ENCODE measurements at places on chromosomes 2 and 18. TPM values are rescaled to one million over a fixed set of nuclear protein-coding genes. Genes with fewer than 3 reads are reported as not detected.

The THOC1 gene
- 14.2 TPM for polyA plus RNA-seq

The AKAIN1 gene
- not detected for polyA plus RNA-seq

The FARSB gene
- 17.3 TPM for polyA plus RNA-seq

The CCDC148 gene
- 0.25 TPM for polyA plus RNA-seq

The GATA6 gene
- polyA plus RNA-seq: 11.9 TPM

DNA sequence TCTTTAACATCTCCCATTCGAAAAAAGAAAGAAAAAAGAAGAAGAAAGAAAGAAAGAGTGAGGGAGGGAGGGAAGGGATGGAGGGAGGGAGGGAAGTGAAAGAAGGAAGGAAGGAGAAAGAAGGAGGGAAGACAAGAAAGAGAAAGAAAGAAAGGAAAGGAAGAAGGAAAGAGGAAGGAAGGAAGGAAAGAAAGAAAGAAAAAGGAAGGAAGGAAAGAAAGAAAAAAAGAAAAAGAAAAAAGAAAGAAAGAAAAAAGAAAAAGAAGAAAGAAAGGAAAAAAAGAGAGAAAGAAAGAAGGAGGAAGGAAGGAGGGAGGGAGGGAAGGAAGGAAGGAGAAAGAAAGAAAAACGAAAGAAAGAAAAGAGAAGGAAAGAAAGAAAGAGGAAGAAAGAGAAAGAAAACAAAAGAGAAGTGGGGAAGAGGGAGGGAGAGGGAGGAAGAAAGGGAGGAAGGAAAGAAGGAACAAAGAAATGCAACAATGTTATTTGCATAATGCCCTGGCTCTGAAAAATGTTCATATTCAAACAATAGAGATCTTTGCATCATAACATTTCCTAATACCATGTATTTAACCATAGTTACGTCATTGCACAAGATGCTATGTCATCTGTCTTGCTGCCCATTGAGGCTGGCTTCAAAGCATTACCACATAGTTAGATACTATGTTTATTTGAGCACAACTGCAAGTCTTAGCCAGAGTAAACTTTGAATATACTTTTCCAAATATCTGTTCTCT is 550.6 kb downstream of the DSC3 start:
- H3K27me3 ChIP-seq: no peaks in the 10 kb centered on the region
- H3K4me1 ChIP-seq: no peaks in the 10 kb centered on the region
- no peaks in the 10 kb centered on the region for H3K36me3 ChIP-seq
- no peak overlapping the region for H3K27ac ChIP-seq

GRCh38 chr2:33391529-33392255 is 84.8 kb upstream of the RASGRP3 start:
- no peak overlapping the region for H3K4me3 ChIP-seq
- peak; percentile 47 for DNase-seq
- no peak overlapping the region for H3K27ac ChIP-seq
- no peaks in the 10 kb centered on the region for H3K27me3 ChIP-seq
- no peaks in the 10 kb centered on the region for H3K36me3 ChIP-seq
- peaks cover 21% of the 10 kb centered on the region for H3K4me1 ChIP-seq

- no peaks in the 10 kb centered on the region for H3K4me1 ChIP-seq
- DNase-seq: no peak
These were observed 951.9 kb downstream of the TSN start for GRCh38 chr2:122707224-122707824.

DNA sequence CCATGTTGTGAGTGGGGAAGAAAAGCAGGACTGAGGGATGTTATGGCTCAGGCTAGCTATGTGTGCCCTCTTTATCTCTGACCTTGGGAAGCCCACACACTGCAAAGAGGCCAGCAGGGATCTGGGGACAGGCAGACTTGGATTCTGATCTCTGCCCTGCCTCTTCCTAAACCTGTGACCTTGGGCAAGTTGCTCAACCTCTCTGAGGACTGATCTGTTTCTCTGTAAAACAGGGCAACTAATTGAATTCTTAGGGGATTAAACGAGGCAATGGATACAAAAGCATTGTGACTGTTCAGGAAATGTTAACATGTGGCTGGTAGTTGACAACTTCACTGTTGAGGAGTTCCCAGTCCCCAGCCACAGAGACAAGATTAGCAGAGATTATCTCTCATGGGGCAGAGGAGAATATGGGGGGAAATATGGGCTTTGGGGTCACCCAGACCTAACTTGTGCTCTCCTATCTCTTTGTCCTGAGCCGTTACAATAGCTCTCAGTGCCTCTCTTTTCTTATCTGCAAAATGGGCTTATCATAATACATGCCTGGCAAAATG is 184.7 kb upstream of the GLI2 start:
- H3K4me3 ChIP-seq: no peak overlapping the region
- H3K36me3 ChIP-seq: no peaks in the 10 kb centered on the region
- H3K27me3 ChIP-seq: no peaks in the 10 kb centered on the region
- no peak overlapping the region for H3K27ac ChIP-seq
- peaks cover 13% of the 10 kb centered on the region for H3K4me1 ChIP-seq
- DNase-seq: no peak

DNA sequence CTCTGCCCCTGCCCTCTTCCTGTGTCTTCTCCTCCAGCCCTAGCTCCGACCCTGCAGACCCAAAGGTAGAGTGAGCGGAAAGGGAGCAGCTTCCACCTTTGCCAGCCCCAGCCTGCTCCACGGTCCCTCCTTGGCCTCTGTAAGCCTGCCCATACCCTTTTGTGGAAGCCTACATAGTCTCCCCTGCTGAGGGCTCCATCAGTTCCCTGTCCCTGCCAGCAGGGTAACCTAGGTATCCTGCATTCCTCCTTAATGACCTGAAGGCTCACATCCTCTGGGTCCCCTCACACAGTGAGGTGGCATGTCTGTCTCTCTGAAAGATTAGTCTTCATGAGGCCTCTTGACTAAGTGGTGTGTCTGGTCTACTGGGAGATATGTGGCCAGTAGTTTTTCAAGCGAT is 20.5 kb upstream of the ACKR3 start:
- H3K4me1 ChIP-seq: no peaks in the 10 kb centered on the region
- no peaks in the 10 kb centered on the region for H3K27me3 ChIP-seq
- no peaks in the 10 kb centered on the region for H3K36me3 ChIP-seq
- DNase-seq: no peak
- no peak overlapping the region for H3K27ac ChIP-seq

DNA sequence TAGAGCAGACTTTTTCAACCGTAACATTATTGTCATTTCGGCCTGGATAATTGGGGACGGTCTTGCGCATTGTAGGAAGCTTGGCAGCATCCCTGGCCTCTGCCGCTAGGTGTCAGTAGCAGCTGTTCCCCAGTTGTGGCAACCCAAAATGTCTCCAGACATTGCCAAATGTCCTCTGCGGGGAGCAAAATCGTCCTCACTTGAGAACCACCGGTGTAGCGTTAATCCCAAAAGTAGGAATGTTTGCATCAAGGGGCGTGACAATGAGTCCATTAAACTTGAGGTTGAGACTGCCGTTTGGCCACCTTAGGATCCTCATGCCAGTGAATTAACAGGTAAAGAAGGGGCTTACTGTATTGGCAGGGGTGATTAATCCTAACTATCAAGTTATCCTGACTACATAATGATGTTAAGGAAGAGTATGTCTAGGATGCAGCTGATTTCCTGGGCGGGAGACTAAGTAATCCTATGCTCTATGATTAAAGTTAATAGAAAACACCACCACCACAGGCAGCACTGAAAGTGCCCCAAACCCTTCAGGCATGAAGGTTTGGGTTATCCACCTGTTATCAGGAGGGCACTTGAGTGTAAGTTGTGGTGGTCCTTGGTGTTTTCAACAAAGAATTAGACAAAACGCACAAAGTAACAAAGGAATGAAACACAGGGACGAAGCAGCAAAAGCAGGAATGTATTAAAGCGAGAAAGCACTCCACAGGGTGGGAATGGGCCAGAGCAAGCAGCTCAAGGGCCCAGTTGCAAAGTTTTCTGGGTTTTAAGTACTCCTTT is 4.9 kb upstream of the ZC3H8 start:
- H3K4me3 ChIP-seq: no peak overlapping the region
- H3K27me3 ChIP-seq: no peaks in the 10 kb centered on the region
- no peaks in the 10 kb centered on the region for H3K36me3 ChIP-seq
- H3K4me1 ChIP-seq: peaks cover 13% of the 10 kb centered on the region
- no peak overlapping the region for H3K27ac ChIP-seq
- DNase-seq: peak; percentile 85

- no peaks in the 10 kb centered on the region for H3K36me3 ChIP-seq
- DNase-seq: no peak
- no peak overlapping the region for H3K4me3 ChIP-seq
- H3K4me1 ChIP-seq: no peaks in the 10 kb centered on the region
- H3K27me3 ChIP-seq: peaks cover 9% of the 10 kb centered on the region
These were observed 83.7 kb downstream of the EN1 start for GRCh38 chr2:118763797-118764196.

DNA sequence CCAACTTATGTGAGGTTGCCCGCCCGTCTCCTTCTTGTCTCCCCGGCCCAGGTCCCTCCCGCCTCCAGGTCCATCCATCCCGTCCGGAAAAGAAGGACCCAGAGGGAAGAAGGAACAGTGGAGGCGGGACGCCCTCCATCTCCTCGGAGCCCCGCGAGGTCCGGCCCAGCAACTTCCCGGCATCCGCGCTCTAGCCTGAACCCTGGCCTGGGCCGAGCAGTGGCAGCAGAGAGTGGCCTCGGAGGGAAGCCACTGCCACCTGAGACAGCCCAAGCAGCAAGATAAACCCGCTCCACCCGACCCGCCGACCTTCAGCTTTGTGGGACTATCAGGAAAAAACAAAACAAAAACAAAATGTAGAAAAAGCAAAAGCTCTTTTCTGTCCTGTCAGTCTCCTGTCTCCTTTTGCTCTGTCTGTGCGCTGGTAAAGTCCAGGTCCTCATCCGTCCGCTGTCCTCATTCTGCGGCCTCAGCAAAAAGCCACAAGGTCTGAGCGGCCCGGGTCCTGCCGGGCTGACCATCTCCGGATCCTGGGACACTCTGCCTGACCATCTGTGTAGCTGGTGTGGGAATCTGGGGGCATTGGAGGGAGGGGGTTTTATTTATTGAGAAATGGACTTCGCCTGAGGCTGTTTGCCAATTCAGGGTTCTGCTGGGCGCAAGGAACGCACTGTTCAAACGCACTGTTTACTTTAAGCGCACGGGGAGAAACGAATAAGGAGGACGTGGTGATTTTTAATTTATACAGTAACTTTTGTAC is 3.1 kb downstream of the DLX1 start:
- no peaks in the 10 kb centered on the region for H3K36me3 ChIP-seq
- H3K27ac ChIP-seq: no peak overlapping the region
- peaks cover 55% of the 10 kb centered on the region for H3K4me1 ChIP-seq

GRCh38 chr2:20737505-20737904 is 70.6 kb downstream of the GDF7 start:
- no peaks in the 10 kb centered on the region for H3K4me1 ChIP-seq
- no peak overlapping the region for H3K4me3 ChIP-seq
- no peak for DNase-seq
- H3K27ac ChIP-seq: no peak overlapping the region
- no peaks in the 10 kb centered on the region for H3K27me3 ChIP-seq
- peaks cover 9% of the 10 kb centered on the region for H3K36me3 ChIP-seq

DNA sequence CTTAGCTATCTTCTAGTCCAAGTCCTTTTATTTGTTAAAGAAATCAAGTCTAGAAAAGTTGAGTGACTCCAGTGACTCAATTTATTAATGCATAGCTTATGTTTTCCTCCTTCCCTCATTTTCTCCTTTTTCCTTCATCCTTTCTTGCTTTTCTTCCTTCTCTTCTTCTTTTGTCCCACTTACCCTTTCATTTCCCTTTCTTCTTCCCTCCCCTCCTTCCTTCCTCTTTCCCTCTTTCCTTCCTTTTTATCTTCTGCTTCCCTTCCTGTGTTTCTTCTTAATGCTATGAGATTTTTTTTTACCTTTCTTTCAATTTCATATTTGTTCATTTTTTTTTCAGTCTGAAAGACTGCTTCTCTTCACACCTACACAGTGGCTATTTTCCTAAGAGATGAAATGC is 555.5 kb downstream of the PIK3C3 start:
- no peak overlapping the region for H3K27ac ChIP-seq
- H3K4me1 ChIP-seq: no peaks in the 10 kb centered on the region
- no peaks in the 10 kb centered on the region for H3K36me3 ChIP-seq
- DNase-seq: no peak
- H3K27me3 ChIP-seq: no peaks in the 10 kb centered on the region
- no peak overlapping the region for H3K4me3 ChIP-seq

GRCh38 chr2:214135966-214136365 is 274.9 kb upstream of the VWC2L start:
- H3K4me3 ChIP-seq: no peak overlapping the region
- DNase-seq: no peak
- no peak overlapping the region for H3K27ac ChIP-seq
- H3K4me1 ChIP-seq: no peaks in the 10 kb centered on the region
- no peaks in the 10 kb centered on the region for H3K27me3 ChIP-seq

DNA sequence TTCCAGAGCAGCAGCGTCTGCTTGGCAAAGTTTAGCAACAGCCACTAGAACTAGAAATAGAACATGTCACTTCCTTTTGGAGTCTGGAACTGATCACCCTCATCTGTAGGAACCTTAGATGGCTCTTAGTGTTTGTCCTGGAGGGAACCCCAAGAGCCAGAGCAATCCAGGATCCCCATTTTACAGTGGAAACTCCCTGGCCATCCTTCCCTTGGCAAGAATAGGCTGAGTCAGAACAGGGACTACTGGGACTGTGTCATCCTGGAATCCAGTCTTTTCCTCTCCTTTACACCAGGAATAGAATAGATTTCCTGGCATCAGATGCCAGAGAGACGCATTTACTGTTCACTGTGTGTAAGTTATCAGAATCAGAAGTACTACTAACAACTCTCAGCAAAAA is 33.2 kb upstream of the GRHL1 start:
- H3K27me3 ChIP-seq: no peaks in the 10 kb centered on the region
- H3K36me3 ChIP-seq: no peaks in the 10 kb centered on the region
- H3K27ac ChIP-seq: no peak overlapping the region
- no peaks in the 10 kb centered on the region for H3K4me1 ChIP-seq
- DNase-seq: no peak

All from stomach (tissue), 19 donors.